ENCODE measurements at places on chromosomes 13 and 19.

GRCh38 chr19:55567708-55568328, 12.8 kb downstream of the ZNF579 start:
- no peak for DNase-seq

DNA sequence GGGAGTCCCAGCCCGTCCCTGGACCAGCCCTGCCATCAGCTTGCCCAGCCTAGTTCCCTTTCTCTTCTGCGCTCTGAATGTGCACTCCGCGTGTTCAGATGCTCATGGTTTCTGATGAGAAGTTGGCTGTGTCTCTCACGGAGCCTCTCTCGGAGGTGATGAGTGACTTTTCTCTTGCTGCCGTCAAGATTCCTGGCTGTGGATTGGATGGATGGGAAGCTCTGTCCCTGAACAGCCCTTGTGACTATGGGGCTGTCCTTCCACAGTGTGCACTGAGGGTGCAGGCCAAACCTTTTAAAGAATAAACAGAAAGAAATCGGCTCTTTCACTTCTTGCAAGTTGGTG, 24.4 kb downstream of the WTIP start:
- no peak for DNase-seq

DNA sequence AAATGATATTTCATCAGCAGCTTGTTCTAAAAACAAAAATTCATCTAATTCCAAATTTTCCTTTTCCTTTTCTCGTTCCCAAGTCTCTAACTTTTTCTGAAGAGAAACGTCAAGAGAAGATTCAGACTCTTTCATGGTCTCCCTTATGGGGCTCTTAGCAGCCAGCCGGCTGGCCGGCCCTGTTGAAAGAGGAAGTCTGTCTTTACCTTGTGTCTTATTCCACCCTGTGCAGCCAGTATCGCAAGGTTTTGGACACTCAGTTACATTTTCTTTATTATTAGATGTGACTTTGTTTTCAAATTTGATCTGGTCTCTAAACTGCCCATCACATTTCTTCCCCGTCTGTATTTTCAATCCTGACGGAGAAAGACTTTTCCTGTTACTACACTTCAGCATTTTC, 142.3 kb downstream of the RNF17 start:
- DNase-seq, result no peak

GRCh38 chr13:79593641-79594275, 112.8 kb downstream of the NDFIP2 start:
- DNase-seq, result no peak

DNA sequence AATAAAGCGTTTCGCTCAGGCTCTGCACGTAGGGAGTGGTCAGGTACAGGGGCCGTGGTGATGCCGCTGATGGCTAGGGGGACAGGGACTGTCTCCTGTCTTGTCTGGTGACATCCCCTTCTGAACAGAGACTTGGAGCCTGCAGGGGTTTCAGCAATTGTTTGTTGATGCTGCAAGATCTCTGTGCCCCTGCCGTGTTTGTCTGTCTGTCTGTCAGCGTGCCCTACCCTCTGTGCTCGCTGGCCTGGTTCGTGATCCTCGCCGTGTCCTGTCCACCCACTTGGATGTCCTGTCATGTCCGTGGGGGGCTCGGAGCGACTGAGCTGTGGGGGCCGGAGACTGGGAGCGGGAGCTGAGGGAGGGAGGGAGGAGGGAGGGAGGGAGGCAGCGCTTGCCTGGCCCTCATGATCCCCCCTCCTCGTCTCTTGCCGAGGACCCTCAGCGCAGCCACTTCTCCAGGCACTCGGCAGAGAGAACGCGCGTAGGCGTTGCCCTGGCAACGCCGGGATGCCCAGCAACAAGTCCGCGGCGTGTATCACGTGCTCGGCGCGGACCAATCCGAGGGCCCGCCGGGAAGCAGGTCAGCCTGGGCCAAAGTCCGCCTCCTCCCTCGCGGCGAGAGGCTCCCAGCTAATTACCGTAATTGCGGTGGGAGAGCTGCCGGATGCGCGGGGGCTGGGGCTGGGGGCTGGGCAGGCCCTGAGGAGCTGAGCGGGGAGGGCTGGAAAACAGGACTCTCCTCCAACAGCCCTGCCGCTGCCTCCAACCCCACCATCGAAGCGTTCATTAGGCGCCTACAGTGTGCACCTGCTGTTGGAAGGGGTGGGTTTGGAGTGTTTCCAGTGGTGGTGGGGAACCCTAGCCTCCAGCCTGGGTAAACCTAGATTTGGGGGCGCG, 31.9 kb upstream of the FEM1A start:
- DNase-seq, result no peak

- no peak for DNase-seq
Measured at GRCh38 chr13:73531014-73531413, 472.2 kb downstream of the KLF5 start.

- no peak for DNase-seq
Measured at GRCh38 chr13:98878486-98879126, 99.3 kb downstream of the DOCK9 start.

GRCh38 chr13:28754698-28755545, 36.2 kb upstream of the SLC46A3 start:
- DNase-seq, result no peak

GRCh38 chr19:15124572-15125231, 17.5 kb downstream of the SYDE1 start:
- DNase-seq, result no peak

DNA sequence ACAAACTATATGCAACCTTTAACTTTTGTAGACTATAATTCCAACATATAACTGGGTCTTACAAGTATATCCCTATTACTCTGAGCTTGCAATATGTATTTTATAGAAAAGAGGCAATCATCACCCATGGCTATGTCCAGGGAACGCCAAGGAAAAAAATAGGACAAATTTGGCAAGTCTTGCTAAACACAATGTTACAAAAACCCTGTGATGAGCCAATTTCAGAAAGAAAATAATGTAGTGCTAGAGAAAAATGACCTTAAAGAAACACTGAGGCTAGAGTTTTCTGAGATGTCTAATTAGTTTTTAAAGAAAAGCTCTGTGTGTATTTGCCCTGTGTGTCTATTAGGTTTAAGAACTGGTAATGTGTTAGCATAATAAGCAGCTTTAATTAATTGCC, 68.0 kb upstream of the FREM2 start:
- DNase-seq, result no peak
